ENCODE measurements at places on chromosomes 3 and 15.

DNA sequence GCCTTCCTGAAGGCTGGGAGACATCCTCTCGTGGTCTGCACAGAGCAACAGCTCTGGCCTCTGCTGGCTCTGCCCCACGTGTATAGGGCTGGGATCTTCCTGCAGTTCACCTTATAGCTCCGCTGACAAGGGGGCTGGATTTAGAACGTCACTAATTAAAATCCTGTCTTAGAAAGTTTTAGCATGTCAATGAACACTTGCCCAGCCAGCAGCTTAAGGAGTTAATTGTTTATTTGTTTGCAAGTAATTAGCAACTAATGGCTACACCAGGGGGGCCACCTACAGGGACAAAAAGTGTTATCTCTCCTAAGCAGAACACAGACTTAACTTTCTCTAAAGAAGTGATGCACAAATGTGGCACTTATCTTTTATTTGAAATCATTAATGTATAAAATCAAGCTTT lies at the start of gene HESX1:
TSS of gene HESX1 (minus strand) at position 84 of the 403 bp plus-strand sequence. CDS start at position 24, 60 bp downstream.
- no peak for DNase-seq

GRCh38 chr3:155178810-155179436 lies 98.8 kb downstream of the MME start:
- no peak for DNase-seq

DNA sequence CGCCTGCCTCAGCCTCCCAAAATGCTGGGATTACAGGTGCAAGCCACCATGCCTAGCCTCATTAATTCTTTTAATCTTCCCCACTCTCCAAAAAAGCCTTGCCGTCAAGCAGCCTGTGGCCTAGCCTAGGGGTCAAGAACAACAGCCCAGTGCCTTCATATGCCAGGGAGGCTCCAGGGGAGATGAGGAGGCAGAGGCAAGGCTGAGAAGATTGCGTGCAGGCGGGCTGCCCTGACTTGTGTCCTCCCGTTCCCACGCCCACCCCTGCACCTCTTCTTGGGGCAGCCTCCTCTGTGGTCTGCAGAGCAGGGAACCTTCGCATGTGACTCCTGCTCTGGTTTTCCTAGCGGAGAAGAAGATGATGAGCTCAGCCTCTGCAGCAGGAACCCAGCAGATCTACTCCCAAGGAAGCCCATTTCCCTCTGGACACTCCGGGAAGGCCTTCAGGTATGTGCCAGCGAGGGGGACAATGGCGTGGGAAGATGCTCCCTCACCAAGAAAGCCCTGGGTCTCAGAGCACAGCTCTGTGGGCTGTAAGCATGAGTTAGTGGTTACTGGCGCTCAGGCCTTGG lies 118.5 kb upstream of the ABHD17C start:
- DNase-seq: no peak

- DNase-seq: no peak
These were observed 284.5 kb downstream of the ZNF385D start for GRCh38 chr3:21466476-21466875.

DNA sequence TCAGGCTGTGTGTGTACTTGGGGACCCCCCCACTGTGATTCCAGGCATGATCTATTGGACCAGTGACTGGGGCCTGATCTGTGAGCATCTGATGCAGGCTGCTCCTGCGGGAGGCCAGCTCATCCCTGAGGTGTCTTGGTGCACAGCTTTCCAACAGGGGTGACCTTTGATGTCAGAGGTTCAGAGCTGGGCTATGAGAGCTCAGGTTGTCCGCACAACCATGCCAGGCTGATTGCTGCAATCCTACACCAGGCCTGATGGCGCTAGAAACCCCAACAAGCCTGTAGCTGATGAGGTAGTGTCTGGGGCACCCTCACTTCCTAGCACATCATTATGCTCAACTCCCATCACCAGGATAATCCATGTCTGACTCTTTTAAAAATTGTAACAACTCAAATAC lies 56.1 kb upstream of the CACNA2D3 start:
- DNase-seq: no peak

GRCh38 chr15:83380682-83381081 lies 66.5 kb upstream of the SH3GL3 start:
- DNase-seq: no peak

Data from activated T-cell treated with anti-CD3 and anti-CD28 coated beads, Interleukin-2, amount 50 U/mL, for 24 hours (primary cell).